ENCODE measurements at places on chromosomes 7 and 10.

- no peak for DNase-seq
Observed at GRCh38 chr7:43136064-43136463, 23.6 kb downstream of the HECW1 start.

DNA sequence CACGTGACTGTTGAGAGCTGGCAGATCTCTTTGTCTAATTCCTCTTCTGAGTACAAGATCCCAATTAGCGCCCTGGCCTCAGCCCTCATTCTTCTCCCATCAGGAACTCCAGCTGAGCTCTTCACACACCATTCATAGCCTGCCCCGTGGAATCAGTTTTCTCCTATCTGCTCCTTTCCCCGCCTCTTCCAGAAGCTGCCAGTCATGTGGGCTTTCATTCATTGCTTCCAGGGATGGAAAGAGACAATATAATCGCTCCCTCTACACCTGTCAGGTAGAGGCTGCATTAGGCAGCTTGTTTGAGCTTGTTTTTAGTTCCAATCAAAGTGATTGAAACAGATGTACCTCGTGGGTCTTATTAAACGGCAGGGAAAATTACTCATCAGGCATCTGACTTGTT is 515.8 kb downstream of the TYW1 start:
- DNase-seq, result no peak

DNA sequence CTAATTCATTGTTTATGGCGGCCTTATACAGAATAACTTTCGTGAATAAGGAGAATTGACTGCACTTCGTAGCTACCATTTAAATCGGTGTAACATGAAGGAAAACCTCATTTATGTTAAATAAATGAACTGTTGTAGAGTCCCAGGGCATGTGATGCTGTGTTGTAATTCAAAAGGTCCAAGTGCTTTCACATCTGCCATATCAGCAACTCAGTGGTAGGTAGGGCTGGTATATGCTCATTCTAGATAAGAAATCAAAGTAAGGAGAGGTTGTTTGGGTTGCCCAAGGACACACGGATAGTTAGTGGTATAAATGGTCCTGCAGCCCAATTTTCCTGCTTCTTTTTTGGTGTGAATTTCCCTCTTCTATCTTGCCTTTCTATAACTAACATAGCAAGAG is 15.8 kb downstream of the BBS9 start:
- DNase-seq, result no peak

GRCh38 chr10:80133206-80133605 is 676 bp downstream of the PLAC9 start:
- no peak for DNase-seq

DNA sequence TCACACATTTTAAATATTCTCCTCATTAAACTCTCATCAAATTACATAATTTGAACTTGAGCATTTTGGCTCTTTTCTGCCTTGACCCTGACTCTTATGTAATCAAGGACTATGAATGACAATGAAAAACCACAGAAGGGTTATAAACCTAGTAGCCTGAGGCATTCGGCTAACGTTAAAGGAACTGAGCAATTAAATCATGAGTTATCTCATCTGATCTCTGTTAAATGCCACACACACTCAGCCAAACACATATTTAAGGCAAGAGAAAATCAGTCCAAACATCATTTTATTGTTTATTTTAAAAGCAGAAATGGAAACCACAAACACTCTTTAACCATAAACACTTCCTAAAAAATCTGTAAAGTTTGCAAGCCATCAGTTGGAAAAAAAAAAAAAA is 204.3 kb downstream of the DGKI start:
- DNase-seq, result no peak

- peak; percentile 56 for DNase-seq
Observed at GRCh38 chr10:91410638-91411371, 661 bp downstream of the HECTD2 start.

DNA sequence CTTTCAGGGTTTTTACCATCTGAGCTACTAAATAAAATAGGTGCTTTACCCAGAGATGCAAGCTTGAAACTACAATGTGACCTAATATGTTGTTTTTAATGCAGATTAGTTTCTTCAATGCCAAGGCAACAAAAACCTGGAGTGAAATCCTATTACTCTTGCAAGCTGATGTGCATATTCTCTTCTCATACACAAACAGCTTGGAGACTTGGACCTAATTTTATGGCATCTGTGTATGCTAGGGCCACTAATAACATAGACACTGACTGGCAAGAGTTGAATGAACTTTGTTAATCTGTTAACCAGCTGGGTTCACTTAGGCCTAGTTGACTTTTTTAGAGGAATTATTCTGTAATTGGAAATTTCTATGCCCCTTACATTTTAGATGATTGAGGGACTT is 23.4 kb upstream of the SMIM30 start:
- DNase-seq, result no peak

- no peak for DNase-seq
Observed at GRCh38 chr10:15196021-15196834, 27.7 kb upstream of the NMT2 start.

DNA sequence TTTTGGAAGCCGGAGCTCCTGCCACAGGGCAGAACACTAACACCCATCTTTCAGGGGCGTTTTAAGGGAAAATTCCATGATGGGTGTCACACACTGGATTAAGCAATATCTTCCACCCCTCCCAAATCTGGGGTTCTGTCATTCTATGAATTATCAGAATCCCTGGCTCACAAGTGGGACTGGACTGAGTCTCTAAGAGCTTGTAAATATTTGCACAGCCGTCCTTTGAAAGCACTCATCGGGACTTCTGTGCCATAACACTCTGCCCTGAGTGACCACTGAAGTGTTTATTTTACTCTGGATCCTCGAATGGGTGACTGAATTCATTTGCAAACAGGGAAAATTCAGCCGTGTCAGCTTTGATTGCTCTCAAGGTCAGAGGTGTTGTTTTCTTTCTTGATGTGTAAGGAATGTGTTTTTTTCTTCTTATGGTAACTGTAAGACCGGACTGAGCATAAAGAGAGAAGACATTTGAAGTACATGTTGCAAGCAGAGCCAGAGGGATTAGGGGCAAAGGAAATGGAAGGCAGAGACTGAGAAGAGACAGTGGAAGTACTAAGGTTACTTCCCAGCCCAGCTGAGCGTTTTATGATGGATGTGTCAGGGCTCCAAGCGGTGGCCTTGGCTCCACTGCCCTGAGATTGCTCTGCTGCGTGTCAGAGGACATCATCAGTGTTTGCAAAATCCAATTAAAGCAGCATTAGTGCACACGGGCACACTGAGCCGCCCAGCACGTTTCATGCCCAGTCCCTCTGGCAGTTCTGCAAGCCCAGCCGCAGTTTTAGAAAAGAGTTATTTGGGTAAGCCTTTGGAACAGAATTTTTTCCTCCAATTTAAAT is 17.7 kb upstream of the GTPBP4 start:
- DNase-seq, result peak; percentile 18

GRCh38 chr10:102769375-102770107 is 25.8 kb downstream of the WBP1L start:
- no peak for DNase-seq

Data from kidney glomerular epithelial cell (primary cell).